ENCODE measurements at places on chromosomes 13 and 19.

DNA sequence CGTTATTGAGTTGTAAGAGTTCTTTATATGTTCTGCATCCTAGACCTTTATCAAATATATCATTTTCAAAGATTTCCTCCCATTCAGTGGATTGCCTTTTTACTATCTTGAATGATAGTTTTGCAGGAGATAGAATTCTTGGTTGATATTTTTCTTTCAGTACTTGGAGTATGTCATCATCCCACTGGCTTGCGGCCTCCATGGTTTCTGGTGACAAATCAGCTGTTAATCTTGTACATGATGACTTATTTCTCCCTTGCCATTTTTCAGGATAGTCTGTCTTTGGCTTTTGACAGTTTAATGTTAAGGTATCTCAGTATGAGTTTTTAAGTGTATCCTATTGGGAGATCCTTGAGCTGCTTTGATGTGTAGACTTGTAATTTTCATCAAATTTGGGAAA is 8.5 kb downstream of the ZNF557 start:
- no peak for DNase-seq

- no peak for DNase-seq
These were observed 72.6 kb downstream of the DNAJC3 start for GRCh38 chr13:95749545-95749944.

- DNase-seq = no peak
These were observed 2.6 kb upstream of the TSHZ3 start for GRCh38 chr19:31351855-31352195.

DNA sequence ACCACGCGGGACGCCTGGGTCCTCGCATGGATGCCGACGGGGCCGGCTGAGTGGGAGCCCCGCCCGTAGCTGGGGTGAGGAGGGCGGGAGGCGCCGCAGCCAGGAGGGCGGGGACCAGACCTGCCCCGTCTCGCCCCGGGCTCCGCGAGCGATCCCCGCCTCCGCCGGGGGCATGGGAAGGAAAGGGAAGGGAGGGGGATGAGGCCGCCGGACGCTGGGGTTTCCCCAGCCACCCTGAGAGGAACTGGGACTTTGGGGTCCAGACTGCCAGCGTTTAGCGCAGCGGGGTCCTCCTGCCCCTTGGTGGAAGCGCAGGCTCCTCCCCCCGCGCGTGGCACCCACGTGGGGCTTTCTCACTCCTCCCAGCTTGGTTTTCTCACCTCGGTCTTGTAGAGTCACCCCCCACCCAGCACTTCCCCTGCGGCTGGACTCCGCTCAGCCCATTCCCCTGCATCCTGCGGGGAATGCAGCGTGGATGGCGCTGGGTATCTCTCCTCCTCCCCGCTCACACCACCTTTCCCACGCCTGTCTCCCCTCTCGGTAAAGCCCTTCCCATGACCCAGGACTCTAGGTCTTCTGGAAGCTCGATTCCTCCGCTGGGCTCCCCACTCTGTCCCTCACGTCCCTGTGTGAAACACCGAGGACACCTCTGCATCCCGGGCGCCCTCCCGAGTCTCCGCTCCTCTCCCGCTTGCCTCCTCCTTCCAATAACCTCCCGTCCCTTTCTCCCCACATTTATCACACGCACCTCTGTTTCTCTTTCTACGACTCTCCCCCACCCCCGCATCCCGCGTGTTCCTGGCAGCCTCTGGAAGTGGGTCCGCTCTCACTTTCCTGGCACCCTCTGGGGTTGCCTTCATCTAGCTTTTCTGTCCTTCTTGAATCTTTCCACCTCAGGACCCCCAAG is 2.1 kb downstream of the TGFB1 start:
- peak; percentile 78 for DNase-seq

- DNase-seq = no peak
These were observed 35.7 kb downstream of the ARRDC2 start for GRCh38 chr19:18043676-18044075.

GRCh38 chr13:106184790-106185189 is 350.7 kb downstream of the EFNB2 start:
- no peak for DNase-seq

DNA sequence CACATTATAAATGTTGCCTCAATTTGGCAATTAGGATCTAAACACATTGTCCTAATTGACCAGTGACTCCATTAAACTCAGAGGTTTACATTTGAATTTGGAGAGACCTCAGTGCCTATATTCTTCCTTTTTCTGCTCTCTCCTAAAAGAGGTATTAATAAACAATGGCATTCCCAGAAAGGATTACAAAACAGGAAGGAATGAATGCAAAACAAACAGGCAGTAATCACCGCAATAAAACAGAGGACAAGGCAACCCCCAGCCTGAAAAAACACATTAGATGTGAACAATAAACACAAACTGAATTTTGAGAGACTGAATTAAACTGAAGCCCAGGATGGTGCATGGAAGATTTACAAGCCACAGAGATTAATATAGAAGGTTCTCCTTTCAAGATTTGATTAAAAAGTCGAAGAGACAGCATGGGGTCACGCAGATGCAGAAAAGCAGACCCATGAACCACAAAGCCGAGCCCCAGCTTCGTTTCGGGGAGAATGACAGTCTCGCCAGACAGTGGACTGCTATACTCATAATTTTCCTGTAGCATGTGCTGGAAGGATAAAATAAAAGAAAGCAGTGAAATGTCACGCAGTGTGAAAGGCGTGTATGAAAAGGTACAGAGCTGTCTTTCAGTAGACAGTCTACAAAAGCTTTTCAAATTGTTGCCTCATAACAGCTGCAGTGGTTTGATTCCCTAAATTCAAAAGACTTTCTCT is 503.0 kb downstream of the LIG4 start:
- DNase-seq = no peak

GRCh38 chr13:78040205-78040830 is 121.7 kb upstream of the EDNRB start:
- no peak for DNase-seq

GRCh38 chr13:39585219-39585618 is 17.8 kb downstream of the LHFPL6 start:
- DNase-seq = no peak

DNA sequence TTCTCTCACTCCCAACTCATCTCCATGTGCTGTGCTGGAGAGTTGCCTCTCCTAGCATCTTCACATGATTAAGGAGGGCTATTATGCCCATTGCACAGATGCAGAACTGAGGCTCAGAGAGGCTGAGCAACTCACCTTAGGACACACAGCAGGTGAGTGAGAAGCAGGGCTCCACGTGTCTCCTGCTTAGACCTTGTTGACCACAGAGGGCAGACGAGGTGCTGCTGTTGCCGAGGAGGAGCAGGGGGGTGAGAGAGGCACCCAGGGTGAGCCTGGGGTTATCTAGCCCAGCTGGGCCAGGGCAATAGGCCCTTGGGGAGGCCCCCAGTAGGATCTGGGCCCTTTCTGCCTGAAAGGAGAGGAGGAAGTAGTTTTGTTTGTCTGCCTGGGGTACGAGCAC is 2.4 kb upstream of the HSH2D start:
- no peak for DNase-seq

GRCh38 chr13:38767506-38768265 is 80.8 kb downstream of the FREM2 start:
- no peak for DNase-seq

GRCh38 chr13:103794526-103794925 is 728.3 kb upstream of the SLC10A2 start:
- no peak for DNase-seq

- no peak for DNase-seq
These were observed 270.0 kb downstream of the NALCN start for GRCh38 chr13:101146101-101146898.

DNA sequence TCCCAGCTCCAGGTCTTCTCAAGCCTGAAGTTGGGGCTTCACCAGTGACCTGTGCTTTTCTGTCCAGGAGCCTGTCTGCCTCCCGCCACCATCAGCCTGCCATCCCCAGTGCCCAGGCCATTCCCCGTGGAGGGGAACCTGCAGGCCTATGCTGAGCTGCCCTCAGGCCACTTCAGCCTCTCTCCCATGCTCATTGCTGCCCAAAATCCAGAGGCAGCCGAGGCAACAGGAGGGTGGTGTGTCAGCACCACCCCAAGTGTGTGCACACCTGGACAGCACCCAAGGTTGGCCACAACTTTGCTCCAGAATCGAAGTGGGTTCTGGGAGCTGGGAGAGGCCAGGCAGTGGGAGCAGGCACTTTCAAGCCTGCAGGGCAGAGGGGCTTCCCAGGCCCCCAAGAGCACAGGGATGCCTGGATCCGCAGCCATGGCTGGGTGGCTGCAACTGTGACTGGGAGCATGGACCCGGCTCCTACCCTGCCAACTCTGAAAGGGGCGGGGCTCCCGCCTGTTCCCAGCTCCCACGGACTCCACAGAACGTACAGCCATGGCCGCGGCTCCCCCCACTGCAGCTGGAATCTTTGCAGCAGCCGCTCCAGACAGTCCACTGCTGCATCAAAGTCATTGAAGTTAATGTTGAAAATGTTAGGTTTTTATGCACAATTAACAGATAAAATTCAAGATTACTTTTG is 1747.0 kb downstream of the OLFM4 start:
- no peak for DNase-seq

- DNase-seq = peak; percentile 21
These were observed 2.3 kb upstream of the C1QTNF9B start for GRCh38 chr13:23899555-23899954.

DNA sequence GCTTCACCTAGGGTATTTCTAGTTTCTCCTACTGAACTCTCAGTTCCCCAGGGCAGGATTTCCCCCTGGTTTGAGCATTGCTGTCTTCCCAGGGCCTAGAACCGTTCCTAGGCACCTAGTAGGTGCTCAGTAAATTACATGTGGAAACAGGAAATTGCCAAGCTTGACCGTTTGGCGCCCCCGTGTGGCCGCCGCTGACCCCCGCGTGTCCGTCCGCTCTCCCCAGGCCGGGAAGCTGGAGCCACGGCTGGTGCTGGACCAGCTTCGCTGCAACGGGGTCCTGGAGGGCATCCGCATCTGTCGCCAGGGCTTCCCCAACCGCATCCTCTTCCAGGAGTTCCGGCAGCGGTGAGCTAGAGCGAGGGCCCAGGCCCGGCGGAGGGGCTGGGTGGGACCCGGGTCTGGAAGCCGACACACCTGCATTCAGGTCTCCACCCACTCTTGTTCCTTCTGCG is 55.5 kb downstream of the MYH14 start:
- no peak for DNase-seq

DNA sequence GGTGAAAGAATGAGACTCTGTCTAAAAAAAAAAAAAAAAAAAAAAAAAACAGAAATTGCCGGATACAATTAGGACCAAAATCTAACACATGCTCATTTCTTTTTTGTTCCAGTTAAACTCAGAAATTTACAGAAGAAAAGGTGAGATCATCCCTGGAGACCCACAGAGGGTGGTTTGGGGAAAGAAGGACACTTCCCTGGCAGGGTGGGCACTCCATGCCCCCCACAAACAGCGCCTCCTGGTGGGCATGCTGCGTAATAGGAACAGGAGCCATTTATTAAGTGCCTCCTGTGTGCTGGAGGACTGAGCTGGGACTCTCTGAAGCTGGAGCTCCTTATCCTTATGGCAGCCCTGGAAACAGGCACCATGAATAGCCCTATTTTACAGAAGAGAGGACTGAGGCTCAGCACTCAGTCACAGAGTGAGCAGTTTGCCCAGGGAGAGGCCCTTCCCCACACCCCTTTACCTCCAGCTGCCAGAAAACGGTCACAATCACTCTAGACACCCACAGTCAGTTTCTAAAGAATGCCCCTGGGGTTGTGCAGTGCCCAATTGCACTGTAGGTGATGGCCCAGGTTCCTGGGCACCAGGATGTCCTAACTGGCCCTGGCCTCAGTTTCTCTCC is 10.1 kb downstream of the C19orf38 start:
- DNase-seq = no peak

GRCh38 chr13:113297370-113298042 is 467 bp downstream of the LAMP1 start:
- DNase-seq = peak; percentile 28

- DNase-seq = no peak
These were observed 15.4 kb upstream of the SBNO2 start for GRCh38 chr19:1189419-1189818.

GRCh38 chr13:95463531-95463930 is 89.0 kb upstream of the CLDN10 start:
- no peak for DNase-seq

All from T follicular helper cell (primary cell).